Activated CD4-positive, alpha-beta memory T cell treated with anti-CD3 and anti-CD28 coated beads for 36 hours (primary cell): ENCODE measurements at places on chromosomes 16 and 17. TPM values are rescaled to one million over a fixed set of nuclear protein-coding genes. Genes with fewer than 3 reads are reported as not detected.

The TSR1 gene
- total RNA-seq: 55.1 TPM

The ARL5C gene
- not detected for total RNA-seq

The MT4 gene
- not detected for total RNA-seq

The CLDN7 gene
- total RNA-seq: 1.5 TPM

The DPEP3 gene
- not detected for total RNA-seq

The SMIM22 gene
- not detected for total RNA-seq

The TMED6 gene
- 0.86 TPM for total RNA-seq

The KRT12 gene
- total RNA-seq: not detected

The COIL gene
- 16.9 TPM for total RNA-seq

The AIPL1 gene
- total RNA-seq: not detected

The NEUROD2 gene
- not detected for total RNA-seq

The KSR1 gene
- total RNA-seq: 60.8 TPM

The RTN4RL1 gene
- total RNA-seq: 0.21 TPM

The NOXO1 gene
- total RNA-seq: not detected

The CCDC78 gene
- total RNA-seq: 3.3 TPM

The MYL4 gene
- not detected for total RNA-seq

The NPIPB13 gene
- total RNA-seq: 6.5 TPM

The KRT24 gene
- total RNA-seq: not detected

The EME1 gene
- total RNA-seq: 47.7 TPM

The TPSG1 gene
- total RNA-seq: not detected

The CCL22 gene
- 1.7 TPM for total RNA-seq

The GP2 gene
- not detected for total RNA-seq

The KCNJ12 gene
- total RNA-seq: not detected

The GFAP gene
- total RNA-seq: not detected

The KRT27 gene
- not detected for total RNA-seq

The IGFALS gene
- not detected for total RNA-seq
